EL (cell line): ENCODE measurements at places on chromosomes 2 and 18.
A peak's percentile ranks its signal among the peaks of the same experiment; 100 is the strongest.

DNA sequence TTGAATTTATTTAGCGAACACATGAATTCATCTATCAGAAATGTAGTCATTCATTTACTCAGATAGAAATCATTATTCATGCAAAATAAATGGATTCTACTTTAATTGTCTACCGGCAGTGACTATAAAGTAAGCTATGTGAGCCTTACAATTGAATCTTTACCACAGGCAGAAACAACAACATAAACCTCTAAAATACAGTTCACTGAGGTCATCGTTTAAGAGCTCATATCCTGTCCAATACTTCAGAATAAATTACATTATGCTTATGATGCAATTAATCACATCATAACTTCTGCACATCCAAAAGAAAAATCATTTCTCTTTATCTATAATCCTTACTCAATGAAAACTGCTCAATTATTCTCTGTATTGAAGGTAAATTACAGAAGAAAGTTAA lies 244.7 kb downstream of the HNMT start:
- peak; percentile 23 for DNase-seq

DNA sequence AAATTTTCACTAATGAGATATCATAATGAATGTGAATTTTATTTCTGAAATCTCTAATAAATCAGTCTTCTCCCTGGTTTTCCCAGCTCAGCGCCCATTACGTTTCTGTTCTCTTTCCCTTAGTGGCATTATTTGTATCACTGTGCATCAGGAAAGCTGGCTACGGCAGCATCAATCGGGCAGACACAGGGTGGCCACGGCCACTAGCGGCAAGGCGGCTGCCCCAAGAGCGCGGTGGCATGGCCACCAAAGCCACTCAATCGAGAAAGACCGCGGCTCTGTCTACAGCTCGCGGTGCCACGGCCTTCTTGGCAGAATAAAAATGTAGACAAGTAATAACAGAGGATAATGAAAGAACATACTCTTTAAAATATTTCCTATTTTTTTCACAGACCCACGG lies 168.0 kb downstream of the RPIA start:
- DNase-seq, result no peak

- DNase-seq, result no peak
These were observed 153.9 kb downstream of the INSIG2 start for GRCh38 chr2:118242216-118242615.

DNA sequence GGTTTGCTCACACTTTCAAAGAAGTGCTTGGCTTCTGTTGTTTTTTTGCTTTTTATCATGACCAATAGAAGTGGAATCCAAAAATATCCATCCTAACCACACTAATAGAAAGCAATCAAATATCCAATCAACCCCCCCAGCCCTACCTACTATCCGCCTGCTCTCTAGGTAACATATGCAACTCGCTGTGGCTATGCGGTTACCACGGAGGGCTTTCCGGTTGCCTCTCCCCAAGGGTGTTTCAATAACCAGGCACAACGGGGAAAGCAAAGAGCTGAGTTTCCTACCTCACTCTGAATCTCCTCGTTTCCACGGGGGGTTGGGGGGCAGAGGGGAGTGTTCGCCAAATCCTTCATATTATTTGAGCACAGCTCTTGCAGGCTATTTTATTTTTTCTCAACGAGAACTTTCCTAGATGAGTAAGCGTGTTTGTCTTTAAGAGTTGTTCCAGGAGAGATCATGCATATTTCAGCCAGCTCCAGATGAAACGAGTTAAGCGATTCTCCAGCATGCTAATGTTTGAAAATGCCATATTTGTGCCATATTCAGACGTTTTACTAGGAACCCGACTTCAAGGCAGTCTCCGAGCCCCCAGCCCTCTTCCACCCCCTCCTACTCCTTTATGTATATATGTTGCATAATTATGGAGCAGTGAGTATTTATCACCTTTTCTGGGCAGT lies 30.3 kb downstream of the PAX3 start:
- no peak for DNase-seq

DNA sequence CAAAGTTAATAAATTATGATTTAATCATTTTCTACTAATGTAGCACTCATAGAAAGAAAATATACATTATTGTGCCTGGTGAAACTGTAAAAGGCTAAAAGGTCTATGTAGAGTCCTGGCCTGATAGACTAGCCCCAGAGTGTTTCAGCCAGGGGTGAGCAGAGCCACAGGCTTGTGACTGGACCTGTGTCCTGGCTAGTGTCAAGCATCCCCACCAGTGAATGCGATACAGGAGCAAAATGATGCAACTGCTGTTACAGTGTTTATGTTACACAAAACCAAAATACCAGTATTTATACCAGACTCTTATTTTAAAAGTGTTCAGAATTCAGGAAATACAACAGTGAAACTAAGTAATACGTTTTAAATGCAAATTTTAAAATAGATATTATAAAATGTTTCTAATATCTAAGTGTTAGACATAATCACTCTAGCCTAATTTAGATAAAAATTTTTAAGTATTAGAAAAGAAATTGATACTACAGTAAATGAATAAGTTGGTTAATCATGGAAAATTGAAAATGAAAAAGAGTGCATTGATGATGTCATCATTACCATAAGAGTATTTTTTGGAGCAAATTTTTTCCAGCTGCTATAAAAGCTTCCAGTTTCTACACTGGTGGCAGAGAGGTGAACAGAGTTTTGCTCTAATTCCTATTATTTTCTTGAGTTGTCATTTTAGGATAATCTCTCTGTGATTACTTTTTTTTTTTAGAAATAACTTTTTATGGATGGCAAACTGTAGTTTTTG lies 6.2 kb upstream of the TSPYL6 start:
- no peak for DNase-seq

GRCh38 chr2:37625796-37626571 lies 45.5 kb downstream of the CDC42EP3 start:
- DNase-seq, result no peak

DNA sequence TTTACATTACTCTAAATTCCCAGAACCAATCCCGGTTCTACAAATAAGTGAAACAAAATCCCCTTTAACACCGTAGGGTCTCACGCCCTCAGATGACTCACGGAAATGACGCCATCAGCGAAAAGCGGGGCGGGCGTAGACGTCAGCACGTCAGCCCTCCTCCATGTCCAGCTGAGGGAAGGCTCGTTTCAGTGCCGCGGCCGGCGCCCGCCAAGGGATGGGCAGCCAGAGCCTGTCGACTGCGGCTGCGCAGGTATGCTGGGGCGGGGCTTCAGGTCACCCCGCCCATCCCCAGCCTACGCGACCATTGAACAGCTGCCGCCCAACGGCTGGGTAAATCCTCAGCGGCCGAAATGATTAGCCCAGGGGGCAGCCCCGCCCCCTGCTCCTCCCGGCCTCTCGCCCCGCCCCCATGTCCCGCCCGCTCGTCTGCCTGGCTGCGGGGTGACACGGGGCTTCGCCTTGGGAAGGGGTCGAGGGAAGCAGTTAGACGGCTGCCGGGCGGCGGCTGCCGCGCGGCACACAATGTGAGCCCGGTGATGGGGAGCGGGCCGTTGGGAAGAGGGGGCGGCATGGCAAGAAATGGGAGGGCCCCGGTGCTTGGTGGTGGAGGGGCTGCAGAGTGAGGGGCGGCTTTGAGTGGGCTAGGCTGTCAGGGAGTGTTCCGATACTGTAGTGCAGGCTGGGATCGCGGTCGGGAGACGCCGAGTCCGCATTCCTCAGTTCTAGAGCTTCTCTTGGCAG lies at the start of gene NBEAL1:
Gene NBEAL1, plus strand, starts transcription at position 420 of the 744 bp plus-strand sequence. CDS start 1,510 bp downstream, outside the sequence.
- peak; percentile 98 for DNase-seq
